NCI-H526 treated with DMSO at 0.1 percent for 48 hours (cell line): ENCODE measurements at places on chromosomes 6 and 20.

GRCh38 chr6:56875961-56876360, 78.9 kb upstream of the BEND6 start:
- no peak for DNase-seq

DNA sequence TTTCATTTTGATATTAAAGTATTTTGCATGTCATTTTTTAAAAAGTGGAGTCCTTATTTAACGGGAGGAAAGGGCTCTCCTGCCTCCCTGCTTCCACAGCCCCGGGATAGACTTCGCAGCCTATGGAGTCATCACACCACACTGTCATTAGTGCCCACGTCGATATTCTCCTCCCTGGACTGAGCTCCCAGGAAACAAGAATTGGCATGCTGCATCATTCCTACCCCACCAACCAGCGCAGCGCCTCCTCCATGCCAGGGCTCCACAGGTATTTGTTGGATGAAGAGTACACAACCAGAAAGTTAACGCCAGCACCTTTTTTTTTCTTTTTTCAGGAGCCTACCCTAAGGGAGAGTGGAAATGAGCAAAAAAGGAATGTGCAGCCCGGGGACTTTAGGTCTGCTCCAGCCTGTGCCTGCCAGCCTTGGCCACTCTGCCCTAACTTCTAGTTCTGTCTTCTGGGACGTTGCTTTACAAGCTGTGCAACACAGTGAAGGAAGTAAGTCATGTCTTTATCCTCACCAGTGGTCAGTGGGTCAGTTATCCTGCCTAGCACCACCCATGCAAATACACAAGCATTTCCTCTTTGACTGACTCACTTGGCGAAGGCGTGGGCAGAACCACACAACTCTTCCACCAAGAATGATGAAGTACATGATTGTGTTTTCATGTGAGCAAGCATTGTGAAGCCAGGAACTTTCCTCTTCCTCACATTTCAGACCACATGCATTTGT, 180.7 kb upstream of the UST start:
- no peak for DNase-seq

GRCh38 chr6:76035713-76036112, 36.7 kb downstream of the IMPG1 start:
- DNase-seq = no peak

DNA sequence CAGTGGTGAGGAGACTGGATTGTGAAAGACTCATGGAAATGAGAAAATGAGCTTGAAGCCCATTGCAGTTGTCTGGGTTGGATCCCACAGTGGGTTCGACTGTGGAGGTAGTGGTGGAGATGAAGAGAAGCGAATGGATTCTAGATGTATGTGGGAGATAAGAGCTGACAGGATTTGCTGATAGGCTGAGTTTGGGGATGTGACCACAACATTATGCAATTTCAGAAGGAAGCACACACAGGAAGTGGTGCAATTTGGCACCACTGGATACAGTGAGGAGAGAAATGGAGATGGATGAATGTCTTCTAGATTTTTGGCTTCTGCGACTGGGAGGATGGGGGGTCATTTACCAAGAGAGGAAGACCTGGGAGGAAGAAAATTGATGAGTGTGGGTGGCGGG, 64.4 kb upstream of the MAFB start:
- no peak for DNase-seq

GRCh38 chr6:165660857-165661663, 2.0 kb downstream of the PDE10A start:
- no peak for DNase-seq

DNA sequence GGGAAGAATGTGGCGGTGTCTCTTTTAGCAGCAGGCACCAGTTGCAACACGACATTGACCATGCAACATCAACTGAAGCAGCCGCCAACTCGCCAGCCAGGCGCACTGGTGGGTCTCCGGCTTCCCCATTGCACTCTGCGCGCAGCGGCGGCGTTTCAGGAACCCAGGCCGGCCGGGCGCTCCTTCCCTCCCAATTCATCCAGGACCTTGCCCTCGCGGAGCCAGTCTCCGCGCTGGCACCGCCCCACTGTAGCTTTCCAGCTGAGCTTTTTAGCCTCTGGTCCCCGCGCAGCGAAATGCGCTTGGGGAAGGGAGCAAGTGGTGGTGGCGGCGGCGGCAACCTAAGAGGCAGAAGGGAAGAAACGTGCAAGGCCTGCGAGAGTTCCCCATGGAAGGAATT, 297.9 kb upstream of the RIMS1 start:
- no peak for DNase-seq

- DNase-seq = no peak
These were observed 60.7 kb upstream of the ADGRG6 start for GRCh38 chr6:142241061-142241460.

GRCh38 chr6:45663251-45664221, 285.8 kb upstream of the SUPT3H start:
- DNase-seq = no peak

DNA sequence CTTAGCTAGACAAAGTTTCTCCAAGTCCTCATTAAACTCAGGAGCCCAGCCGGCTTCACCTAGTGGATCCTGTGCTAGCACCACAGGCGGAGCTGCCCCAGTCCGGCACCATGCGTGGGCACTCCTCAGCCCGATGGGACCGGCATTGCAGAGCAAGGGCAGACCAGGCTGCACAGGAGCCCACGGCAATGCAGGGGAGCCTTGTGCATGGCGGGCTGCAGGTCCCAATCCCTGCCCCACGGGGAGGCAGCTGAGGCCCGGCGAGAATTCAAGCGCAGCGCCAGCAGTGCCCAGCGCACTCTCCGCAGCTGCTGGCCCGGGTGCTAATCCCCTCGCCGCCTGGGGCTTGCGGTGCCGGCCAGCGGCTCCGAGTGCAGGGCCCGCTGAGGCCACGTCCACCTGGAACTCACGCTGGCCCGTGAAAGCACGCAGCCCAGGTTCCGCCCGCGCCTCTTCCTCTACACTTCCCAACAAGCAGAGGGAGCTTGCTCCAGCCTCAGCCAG, 292.3 kb upstream of the EYS start:
- no peak for DNase-seq

DNA sequence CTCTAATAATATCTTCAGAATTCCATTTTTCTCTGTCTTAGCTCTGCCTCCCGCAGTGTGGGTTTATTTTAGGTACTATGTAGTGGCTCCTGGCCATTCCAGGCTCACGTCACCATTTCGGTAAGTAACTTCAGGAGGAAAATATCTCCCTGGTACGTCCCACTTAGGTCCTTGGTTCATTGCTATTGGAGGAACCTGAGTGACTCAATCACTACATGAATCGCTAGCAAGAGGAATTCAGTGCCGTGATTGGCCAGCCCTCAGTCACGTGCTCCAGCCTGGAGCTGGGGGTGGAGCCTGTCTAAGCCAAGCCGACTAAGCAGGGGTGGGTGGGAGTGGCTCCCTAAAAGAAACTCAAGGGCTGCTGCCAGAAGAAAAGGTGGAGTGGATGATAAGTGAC, 67.3 kb upstream of the E2F3 start:
- DNase-seq = no peak

DNA sequence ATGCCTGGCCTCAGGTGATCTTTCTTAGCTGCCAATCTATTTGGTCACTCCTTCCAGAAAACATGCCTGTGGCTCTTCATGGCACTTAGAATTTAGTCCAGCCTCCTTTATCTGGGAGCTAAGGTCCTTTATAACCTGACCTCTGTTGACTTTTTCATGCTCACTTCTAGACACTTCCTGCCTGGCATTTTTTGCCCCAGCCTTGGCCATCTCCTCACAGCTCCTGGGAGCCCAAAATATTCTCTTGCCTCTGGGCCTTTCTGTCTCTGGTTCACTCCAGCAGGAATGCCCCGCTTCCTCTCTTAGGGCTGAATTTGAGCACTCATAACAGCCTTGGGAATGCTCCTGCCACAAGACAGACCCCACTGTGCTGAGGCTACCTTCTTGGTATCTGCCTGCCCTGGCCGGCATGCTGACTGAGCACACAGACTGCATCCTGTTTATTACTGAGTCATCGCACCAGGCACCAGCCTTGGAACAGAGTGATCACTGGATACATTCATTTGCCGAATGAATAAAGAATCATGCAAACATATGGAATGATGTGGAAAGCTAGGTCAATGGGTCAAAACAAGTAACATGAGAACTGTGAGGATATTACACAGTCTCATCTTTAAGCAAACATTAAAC, 5.8 kb upstream of the EEF1E1 start:
- no peak for DNase-seq

DNA sequence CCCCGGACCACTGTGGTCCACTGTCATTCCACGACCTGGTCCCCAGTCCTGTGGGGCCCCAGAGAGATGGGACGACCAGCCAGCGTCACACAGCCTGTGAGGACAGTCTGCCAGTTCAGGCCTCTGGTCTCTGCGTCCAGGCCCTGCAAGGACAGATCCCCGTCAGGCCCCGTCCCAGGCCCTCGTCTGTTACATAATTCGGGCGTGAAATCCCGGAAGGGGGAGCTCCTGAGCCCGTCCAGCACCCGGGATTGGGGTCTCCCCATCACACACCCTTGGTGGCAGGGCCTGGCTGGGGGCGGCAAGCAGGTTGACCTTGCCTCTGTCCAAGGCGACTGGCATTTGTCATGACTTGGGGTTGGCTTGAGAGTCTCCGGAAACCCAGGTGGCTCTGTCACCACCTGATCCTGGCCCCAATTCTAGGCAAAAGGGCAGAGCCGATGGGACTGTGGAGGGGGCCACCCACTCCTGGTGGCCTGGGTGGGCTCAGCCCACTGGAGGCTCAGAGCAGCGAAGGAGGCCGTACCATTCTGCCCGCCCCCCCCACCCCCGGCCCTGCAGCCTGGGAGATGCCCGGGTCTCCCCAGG, 73.8 kb upstream of the GATA5 start:
- DNase-seq = no peak

DNA sequence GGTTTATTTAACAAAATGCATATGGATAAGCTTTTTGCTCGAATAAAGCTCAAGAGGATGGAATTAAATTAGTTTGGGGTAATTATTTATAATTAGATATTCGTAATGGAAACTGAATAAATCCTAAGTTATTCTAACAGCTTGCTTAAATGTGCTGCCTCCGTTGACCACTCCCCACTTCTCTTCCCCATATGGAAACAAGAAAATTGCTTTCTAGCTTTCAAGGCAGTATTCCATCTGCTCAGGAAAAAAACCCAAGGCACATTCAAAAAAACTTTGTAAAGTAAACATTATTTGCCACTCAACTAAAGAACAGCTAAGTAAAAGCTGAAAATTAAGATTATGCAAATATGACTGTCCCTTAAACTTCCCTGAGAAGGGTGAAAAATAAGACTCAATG, 369.2 kb downstream of the HAO1 start:
- no peak for DNase-seq

DNA sequence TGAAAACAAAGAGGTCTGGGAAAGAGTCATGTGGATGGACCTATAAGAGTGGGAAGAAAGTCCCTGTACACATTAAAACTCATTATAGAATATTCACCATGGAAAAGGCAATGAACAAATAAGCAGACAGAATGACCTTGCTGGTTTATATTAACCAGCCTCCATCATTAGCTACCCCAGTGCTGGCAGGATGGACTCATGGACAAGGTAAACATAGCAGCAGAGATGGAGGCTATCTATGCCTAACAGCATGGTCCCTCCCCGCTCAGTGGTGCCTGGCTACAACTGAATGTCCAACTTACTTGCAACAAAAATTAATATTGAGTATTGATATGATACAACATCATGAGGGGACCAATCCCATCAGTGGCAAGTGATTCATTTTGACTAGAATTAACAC, 4.5 kb upstream of the ZKSCAN3 start:
- no peak for DNase-seq

DNA sequence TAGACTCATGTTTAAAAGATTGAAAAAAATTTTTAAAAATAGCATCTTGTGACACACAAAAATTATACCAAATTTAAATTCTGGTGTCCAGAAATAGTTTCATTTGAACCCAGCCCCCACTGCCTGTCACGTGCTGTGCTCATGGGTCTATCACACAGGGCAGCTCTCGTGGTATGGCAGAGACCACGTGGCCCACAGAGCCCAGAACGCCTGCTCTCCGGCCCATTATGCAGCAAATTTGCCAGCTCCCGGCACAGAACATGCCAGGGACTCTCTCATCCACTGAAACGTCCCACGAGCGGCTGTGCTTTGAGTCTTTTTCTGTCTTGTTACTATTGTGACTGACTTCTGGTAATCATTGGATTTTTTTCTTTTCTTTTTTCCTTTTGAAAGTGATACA, 224.3 kb downstream of the TTLL2 start:
- no peak for DNase-seq

DNA sequence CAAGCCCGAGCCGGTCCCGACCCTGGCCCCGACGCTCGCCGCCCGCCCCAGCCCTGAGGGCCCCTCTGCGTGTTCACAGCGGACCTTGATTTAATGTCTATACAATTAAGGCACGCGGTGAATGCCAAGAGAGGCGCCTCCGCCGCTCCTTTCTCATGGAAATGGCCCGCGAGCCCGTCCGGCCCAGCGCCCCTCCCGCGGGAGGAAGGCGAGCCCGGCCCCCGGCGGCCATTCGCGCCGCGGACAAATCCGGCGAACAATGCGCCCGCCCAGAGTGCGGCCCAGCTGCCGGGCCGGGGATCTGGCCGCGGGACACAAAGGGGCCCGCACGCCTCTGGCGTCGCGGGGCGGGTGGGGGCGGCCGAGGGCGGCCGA, 37.5 kb downstream of the YTHDF1 start:
- DNase-seq = no peak

GRCh38 chr6:24060982-24061754, 64.8 kb upstream of the NRSN1 start:
- DNase-seq = no peak

GRCh38 chr20:5881703-5882102, 68.6 kb downstream of the TRMT6 start:
- no peak for DNase-seq

DNA sequence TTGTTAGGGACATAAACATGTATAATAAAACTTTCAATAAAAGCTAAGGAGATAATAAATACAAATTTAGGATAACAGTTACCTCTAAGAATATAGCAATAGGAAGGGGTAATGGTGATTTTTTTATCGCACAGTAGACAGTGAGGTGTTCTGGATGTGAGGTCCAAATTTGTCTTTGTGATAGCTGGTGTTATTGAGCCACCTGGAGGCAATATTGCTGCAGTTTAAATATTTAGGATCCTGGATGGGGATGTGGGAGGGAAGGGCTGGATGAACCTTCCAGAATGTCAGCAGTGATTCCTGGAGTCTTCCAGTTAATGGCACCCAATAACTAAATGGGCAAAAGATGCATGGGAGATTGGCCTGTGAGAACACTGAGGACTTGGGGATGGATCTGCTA, 13.9 kb downstream of the DEFB123 start:
- DNase-seq = no peak
